Activated naive CD4-positive, alpha-beta T cell (primary cell): ENCODE measurements at places on chromosomes 1 and 21.

- no peak for DNase-seq
These were observed 395.8 kb downstream of the PTPRU start for GRCh38 chr1:29631836-29632805.

DNA sequence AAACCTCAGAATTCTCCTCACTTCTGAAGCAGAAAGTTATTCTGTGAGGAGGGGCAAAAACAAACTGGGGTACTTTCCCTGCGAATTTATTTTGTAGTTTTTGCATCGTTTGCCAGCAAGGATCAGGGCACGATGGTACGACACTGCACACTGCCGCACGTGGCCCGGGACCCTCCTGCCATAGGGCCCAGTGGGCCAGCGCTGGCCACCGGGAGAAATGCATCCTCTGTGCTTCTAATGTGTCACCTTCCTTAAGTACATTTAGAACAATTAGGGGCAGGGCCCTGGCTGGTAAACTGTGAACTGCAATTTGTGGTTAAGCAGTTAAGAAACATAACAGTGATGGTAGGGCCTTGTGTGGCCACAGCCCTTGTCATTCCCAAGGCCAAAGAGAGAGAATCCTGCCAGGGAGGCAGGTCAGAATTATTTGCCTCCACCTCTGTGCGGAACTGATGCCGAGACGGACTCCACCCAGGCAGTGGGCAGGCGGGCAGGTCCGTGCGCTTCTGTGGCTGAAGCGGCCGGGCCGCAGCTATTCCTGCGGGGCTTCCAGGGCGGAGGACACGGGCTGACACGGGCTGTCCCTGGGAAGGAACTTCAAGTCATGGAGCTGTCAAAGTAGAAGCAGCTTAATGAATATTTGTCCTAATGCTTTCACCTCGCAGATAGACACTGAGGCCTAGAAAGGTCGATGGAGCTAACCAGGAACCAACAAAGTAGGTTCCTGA lies 12.5 kb downstream of the GPR137B start:
- no peak for DNase-seq

DNA sequence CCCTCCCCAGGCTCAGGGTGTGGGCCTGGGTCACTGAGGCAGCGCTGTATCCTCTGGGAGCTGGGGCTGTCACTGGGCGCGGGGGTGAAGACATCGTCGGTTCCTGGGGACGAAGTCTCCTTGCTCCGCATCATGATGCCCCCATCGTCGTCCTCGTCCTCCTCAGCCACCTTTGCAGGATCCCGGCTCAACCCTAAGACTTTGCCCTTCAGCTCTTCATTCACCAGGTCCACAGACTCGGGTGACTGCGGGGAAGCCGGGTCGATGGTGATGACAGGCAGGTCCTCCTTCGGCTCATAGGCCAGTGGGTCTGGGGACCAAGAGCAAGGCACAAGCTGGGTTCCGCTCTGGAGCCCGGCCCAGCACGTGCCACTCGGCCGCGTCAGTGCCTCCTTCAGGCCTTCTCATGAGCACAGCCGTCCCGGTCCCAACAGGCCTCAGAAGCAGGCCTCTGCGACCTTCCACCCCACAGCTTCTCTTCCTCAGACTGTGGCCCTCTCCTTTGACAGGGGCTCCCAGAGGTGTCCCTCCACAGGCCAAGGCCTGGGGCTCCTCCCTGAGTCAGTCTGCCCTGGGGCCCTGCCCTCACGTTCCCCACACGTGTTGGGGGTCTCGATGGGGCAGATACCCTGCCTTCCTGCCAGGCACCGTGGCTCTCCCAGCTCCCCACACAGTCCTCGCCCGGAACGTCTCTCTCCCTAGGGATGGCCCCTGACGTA lies 54.4 kb downstream of the SLC9A1 start:
- DNase-seq: no peak

GRCh38 chr1:201847150-201847549 lies 18.2 kb downstream of the IPO9 start:
- DNase-seq: no peak

GRCh38 chr1:72111662-72112061 lies 170.7 kb downstream of the NEGR1 start:
- DNase-seq: no peak

DNA sequence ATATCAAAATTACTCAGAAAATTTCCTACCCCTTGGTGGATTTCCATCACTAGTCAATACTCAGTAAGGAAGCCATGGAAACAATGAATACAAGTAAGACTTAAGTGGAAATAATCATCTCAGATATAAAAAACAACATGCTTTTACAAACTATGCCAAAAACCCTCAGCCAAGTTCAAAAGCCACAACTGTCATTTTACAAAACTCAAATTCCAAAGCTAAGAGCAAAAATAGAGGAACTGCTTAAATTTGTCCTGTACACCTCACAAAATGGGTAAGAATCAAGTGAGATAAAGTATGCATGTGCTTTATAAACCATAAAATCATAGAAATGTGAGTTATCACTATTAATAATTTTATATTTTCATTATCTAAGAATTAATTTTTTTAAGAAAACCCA lies 9.6 kb downstream of the TMCO1 start:
- DNase-seq: no peak

GRCh38 chr1:25945761-25946160 lies 39.5 kb upstream of the STMN1 start:
- no peak for DNase-seq

GRCh38 chr1:180155182-180155682 lies 563 bp downstream of the QSOX1 start:
- DNase-seq: peak; percentile 7

GRCh38 chr1:8431019-8431418 lies 113.1 kb downstream of the SLC45A1 start:
- DNase-seq: no peak

GRCh38 chr21:37907076-37907475 lies 9.2 kb downstream of the KCNJ6 start:
- DNase-seq: no peak

GRCh38 chr1:224700918-224701531 lies 84.9 kb downstream of the CNIH3 start:
- DNase-seq: no peak

DNA sequence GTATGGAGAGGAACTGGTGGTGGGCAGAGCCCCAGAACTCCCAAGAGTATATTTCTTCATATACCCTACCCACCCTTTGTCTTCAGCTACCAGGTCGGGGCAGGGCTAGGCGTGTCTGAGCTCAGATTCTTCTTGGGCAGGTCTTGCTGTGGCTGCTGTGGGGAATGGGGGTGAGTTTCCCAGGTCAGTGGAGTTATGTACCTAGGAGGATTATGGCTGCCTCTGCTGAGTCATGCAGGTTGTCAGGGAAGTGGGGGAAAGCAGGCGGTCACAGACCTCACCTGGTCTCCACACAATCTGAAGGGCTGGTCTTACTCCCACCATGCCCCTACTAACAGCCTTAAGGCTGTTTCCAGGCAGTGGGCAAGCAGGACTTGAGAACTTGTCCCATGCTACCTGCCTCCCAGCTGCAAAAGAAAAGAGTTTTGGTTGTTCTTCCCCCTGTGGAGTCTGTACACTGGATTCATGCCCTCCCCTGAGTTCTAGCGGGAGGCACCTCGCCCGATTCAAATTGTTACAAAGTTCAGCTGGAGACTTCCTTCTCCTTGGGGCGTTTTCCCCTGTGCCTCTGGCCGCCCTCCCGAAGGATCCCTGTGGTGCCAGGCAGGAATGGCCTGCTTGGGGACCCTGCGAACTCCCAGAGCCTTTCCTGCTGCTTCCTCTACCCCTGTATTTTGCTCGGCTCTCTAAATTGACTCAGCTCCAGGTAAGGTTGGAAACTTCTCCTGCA lies 58.6 kb downstream of the NPHS2 start:
- DNase-seq: no peak

GRCh38 chr1:1182491-1183220 lies 9.0 kb downstream of the TTLL10 start:
- no peak for DNase-seq

DNA sequence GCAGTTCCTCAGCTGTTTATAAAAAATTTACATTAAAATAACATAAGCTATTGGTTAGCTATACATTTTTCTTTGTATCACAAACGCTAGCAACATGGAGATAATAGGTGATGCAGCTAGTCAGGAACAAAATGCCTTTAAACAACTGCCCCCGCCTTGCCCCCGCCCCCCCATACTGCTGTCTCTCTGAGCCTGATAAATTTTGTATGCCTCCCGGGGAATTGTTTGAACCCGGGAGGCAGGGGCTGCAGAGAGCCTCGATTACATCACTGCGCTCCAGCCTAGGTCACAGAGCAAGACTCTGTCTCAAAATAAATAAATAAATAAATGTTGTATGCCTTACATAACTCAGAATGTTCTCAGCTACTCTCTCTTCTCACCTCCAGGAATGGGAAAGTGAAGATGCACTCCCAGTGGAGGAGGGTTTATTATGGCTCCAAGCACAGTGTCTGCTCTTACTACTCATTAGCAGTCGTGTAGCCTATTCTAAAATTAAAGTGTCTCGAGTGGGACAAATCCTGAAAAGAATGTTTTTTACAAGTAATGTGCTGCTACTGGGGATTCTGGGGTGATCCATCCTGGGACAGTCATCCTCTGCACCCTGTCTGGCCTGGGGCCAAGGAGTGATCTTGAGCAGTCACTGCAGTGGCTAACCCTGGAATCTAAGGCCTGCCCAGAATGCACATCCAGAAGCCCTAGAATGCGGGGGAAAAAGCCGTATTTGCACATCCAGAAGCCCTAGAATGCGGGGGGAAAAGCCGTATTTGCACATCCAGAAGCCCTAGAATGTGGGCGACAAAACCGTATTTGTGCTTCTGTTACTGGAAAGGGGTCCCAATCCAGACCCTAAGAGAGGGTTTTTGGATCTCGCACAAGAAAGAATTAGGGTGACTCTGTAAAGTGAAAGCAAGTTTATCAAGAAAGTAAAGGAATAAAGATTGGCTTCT lies 39.4 kb upstream of the ZNF496 start:
- no peak for DNase-seq

DNA sequence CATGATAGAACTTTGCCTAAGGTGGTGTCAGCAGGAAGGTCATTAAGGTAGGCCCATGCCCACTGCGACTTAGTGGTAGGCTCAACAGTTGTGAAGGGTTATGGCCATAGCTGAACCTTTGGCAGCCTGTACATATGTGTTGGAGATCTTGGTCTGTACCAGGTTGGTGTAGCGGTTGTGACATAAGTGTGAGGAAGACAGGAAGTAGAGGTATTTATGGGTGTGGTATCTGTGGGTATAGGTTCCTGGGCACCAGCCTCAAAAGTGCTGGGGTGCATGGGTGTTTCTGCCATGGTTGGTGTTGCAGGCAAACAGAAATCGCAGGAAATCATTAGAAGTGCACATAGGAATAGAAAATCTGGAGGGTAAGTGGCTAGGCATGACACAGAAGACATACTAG lies 18.6 kb upstream of the LRIF1 start:
- DNase-seq: no peak

DNA sequence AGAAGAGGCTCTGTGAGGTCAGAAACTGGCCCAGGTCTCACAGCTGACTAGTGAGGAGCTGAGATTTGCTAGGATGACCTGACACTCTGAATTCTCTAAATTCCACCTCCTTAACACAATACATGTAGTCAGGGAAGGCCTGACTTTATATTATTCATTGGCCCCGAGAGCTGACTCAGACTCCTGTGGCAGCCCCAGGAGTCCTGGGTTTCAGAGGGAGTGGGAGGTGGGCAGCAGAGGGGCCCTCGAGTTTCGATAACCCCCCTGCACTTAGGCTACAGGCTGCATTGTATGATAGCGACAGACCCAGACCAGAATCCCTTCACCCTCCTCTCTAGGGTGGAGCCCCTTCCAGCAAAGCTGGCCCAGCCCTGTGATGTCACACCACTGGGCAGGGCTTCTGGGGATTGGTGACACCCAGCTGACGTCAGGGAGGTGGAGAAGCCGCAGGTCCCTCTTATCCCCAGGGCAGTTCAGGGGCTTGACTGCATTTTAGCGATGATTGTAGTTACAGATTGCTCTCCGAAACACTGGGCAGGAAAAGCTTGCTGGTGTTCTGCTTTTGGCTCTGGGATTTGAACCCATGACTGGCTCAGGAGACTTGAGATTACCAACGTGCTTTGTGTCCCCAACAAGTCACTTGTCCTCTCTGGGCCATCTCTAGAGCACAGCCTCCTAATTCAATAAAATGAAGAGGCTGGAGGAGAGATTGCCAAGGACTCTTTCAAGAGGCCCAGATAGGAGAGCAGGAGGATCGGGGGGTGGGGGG lies 17.0 kb upstream of the GPR37L1 start:
- no peak for DNase-seq

DNA sequence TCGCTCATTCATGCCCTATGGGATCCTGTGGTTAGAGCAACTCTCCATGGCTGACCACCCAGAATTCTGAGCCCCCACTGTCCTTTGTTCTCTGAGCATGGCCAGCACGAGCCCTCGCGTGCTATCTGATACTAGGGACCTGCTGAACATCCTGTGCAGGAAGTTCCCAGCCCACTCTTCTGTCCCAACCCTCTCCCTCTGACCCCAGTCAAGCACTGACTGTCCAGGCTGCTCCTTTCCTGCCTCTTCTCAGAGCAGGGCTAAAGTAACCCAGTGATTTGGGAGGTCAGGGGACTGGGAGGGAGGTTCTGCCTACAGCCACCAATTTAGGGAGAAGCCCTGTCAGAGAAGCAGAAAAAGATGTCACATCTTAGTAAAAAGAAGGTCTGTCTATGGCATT lies 21.2 kb downstream of the CYP4B1 start:
- DNase-seq: no peak

- no peak for DNase-seq
These were observed 7.3 kb downstream of the OR2M5 start for GRCh38 chr1:248152056-248152827.

DNA sequence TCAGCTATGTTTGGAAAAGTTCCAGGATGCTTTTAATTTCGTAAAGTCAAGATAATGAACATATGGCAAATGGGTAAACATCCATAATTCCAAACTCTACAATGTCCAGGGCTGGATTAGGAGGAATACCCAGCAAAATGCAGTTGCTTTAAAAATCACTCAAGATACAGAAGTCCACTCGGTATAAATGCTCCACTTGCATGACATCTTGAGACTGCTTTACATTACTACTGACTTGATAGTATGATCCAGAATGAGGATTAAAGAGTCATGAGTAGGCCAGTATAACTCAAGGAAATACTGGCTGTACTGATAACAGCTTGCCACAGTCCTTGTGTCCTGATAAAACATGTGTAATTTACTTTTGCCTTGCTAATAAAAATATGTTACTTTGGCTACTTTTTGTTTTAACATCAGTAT lies 58.3 kb upstream of the ANGPTL3 start:
- no peak for DNase-seq

- no peak for DNase-seq
These were observed 98.5 kb upstream of the DMRTA2 start for GRCh38 chr1:50521703-50522102.
